ENCODE measurements at places on chromosomes 7 and 10. TPM values are rescaled to one million over a fixed set of nuclear protein-coding genes. Genes with fewer than 3 reads are reported as not detected.

The RPEL1 gene
- not detected for total RNA-seq

GRCh38 chr7:27159266-27160144, 3.0 kb upstream of the HOXA7 start:
- DNase-seq: no peak

DNA sequence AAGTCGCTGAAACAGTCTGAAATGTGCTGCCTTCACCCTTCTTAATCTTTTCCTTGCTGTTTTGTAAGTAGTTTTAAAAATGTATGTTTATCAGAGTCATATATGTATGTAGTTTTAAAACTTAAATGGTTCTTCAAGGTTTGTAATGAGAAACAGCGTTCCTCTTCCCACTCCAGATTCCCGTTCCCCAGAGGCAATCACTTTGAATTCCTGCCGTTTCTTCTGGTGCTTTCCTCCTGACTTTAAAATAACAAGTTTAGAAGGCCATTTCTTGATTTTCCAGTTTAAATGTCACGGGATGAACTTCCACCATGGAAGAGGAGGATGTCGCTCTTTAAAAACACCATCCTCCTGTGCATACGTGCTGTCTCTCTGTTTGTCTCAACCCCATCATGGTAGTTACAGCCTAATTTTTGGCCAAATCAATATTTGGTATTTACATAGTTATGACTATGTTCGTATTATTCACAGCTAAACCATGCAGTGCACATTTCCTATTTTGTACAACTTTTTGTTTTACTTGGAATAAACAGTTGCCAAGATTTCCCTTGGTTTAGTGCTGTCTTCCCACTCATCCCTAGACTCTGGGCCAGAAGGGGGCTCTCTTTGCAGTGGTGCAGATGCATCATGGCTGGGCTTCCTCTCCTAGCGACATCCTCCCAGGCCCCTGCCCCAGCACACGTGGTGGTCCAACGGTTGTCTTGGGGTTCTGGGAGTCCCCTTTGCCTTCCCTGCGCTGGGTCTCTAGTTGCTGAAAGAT, 151.4 kb downstream of the PTPN20 start:
- DNase-seq: peak; percentile 12

DNA sequence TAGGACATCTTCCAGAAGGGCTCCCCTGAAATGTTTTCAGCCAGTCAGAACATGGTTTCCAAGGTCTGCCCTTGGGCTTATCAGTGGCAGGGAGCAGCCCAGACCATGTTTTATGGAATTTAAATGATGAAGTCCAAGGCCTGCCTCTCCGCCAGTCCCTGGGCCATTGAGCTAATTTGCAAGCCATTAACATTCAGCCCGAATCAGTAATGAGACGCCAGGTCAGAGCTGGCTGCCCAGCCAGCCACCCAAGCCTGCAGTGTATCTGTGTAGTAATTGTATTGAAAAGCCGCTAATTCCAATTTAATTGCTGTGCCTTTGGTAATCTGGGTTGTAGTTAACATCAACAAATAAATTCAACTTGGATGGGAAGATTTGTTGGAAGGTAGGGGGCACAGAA, 131.4 kb downstream of the PAXIP1 start:
- no peak for DNase-seq

DNA sequence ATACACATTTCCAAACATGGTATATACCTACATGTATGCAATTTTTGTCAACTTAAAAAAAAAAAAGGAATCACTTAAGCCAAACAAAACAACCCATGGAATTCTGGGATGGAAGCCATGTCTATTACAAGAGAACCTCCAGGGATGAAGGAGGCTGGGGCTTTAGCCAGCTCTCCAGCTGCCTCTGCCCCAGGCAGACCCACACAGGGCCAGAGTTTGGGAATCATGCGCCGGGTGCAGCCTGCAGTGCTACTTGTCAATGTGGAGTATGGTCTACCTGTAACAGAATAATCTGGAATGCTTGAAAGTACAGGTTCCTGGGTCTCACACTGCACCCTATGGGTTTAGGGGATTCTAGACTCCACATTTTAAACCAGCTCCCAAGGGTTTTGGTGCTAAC, 10.8 kb downstream of the ATP6V0E2 start:
- no peak for DNase-seq

The IQUB gene
- total RNA-seq: 0.98 TPM

The DPP6 gene
- total RNA-seq: 7.9 TPM

GRCh38 chr10:89613582-89613981, 31.5 kb downstream of the PANK1 start:
- no peak for DNase-seq

The MPP7 gene
- total RNA-seq: 24.8 TPM

DNA sequence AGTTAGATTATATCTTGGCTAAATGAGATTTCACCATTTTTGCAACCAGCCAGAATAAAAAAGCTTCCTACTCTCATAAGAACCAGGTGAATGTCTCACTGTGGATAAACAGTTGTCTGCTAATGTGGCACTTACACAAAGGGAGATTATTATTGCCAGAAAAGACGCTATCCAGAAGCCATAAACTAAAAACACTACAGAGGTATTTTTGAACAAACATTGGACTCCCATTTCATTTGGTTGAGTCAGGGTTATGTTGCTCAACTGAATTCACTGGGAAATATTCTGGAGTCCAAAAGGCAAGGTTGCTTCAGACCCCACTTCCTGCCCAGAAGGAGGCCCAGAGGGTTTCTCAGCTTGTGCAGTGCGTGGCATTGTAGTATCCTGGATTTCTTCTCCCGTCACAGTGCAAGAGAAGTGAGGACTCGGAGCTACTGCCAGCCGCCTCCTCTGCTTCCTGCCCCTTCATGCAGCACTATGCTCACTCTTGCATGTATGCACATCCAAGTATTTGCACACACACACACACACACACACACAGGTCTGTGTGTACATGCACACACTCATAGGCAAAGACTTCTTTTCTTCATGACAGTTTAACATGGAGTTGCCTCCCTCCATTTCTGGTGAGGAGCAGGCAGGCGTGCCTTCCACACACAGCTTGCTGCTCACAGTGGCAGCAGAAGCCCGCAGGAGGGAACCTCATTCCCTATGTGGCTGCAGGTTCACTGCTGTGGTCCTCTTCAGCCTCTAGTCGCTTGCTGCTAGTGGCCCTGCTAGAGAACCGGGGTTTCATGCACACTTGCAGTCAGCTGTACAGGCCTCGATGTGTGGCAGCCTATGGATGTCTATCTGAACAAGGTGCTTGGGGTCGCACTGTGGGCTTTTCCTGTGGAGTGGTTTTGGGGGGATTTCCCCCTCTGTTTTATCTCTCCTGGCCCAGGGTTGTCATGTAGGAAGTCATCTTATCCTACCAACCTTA, 10.1 kb downstream of the DENND10 start:
- DNase-seq: no peak

DNA sequence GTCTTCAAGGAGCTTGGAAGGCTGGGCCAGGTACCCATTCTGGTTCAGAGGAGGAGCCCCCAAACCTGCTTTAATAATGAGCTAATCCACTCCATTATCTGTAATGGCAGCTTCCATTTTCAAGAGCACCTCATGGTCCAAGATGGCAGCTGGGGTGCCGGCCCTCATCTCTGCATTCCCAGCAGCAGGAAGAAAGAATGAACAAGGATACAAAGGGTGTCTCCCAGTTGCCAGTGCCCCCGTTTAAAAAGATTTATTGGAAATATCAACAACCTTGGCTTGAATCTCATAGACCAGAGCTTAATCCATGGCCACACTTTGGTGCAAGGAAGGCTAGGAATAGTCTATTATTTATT, 8.5 kb downstream of the LAT2 start:
- DNase-seq: no peak

DNA sequence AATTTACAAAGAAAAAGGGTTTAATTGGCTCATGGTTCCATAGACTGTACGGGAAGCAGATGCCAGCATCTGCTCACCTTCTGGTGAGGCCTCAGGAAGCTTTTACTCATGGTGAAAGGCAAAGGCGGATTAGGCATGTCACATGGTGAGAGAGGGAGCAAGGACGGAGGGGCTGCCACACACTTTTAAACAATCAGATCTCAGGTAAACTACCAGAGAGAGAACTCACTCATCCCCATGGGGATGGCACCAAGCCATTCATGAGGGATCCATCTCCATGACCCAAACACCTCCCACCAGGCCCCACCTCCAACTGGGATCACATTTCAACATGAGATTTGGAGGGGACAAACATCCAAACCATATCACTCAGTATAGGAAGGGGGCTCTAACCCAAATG, 183.9 kb downstream of the COBL start:
- peak; percentile 60 for DNase-seq

- DNase-seq: no peak
Observed at GRCh38 chr7:146982482-146982881, 865.9 kb downstream of the CNTNAP2 start.

GRCh38 chr10:86644152-86644793, 10.1 kb upstream of the OPN4 start:
- DNase-seq: no peak

DNA sequence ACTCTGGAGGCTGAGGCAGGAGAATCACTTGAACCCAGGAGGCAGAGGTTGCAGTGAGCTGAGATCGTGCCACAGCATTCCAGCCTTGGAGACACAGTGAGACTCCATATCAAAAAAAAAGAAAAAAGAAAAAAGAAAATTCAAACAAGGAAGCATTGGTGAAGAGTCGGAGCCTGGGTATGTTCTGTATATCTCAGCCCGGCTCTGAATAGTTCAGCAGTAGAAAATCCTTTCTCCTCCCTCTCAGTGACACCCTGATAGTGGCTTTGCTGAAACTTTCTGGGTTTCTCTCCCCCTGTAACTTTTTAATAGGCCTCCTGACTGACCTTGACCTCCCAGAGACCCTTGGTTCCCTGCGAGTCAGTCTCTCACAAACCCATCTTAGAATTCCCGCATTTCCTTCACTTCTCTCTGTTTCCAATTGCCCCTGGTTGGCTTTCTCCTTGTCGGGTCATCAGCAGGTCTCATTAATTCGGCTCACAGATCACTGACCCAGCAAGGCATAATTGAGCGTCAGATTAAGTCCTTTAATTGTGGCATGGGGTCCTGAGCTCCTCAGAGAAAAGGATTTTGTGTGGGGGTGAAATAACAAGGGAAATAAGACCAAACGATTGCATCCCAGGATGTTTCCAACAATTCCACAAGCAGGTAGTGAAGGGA, 541.6 kb upstream of the NRP1 start:
- no peak for DNase-seq

The WIPF3 gene
- total RNA-seq: 0.25 TPM

DNA sequence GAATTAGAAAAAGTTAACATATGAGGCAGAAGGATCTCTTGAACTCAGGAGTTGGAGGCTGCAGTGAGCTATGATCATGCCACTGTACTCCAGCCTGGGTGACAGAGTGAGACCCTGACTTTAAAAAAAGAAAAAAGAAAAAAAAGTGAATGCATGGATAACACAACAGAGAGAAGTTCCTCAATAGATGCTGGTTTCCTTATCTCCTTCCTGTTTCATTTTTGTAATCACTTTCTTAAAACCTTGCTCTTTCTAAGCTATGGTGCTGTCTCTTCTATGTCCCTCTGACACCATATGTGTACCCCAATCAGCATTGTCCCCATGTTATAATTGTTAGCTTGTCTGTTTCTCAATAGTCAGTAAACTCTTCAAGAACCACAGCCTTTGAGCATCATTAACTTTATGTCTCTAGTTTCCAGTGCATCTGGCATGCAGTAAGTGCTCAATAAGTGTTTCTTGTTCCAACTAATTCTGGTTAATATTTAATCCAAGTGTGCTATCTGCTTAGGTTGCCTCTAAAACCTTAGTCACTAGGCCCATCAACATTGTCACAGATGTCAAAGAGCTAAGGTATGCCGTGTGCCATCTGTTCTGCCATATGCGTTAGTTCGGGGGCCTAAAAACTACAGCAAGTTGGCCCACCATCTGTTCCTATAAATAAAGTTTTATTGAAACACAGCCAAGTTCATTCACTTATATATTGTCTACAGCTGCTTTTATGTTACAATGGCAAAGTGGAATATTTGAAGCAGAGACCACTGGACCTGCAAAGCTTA, 36.2 kb downstream of the MPP7 start:
- DNase-seq: no peak

The TNS3 gene
- total RNA-seq: 36.8 TPM

DNA sequence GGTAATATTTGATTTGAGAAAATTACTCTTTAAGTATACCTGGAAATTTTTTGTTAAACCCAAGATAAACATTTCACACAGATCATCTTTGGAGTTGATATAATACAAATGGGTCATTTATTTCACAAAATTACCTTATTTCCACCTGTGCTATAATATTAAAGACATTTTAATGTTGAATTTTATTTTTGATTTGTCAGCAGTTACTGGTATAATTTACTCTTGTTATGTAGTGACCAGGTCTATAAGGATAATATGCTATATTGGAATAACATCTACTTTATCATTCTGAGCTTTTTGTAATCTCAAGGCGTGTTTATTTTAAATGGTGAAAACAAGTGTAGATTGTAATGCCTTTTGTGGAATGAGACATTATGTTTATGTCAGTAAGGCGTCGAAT, 26.6 kb downstream of the PRKAR2B start:
- DNase-seq: no peak

The TRIM74 gene
- total RNA-seq: not detected

DNA sequence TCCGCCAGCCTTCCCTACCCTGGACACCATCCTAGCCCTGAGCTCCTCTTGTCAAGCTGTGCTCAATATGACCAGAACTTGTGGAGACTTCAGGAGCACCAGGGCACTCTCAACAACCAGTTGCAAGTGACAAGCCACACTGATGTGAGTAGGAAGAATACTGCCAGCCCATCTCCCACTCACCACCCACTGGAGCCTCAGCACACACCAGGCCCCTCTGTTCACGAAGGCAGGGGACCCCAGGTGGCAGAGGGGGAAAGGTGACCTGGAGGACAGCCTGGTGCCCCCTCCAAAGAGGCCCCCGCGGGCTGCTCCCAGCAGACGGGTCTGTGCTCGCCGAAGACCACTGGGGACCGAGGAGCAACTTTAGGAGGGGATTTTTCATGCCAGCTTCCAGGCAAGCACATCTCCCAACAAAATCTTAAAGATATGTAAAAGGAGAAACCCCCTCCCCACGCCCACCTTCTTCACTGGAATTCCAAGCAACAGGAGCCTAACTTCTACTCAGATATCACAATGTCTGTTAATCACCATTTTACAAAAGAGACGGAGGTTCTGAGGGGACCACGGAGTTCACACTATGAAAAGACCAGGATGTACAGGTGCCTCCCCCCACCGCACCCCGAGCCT, 1.0 kb downstream of the MMD2 start:
- DNase-seq: no peak

- DNase-seq: no peak
Observed at GRCh38 chr7:142855756-142856564, 1.1 kb downstream of the EPHB6 start.

Measured in vagina (tissue), 2 donors.